ENCODE measurements at places on chromosomes 2 and 18.

DNA sequence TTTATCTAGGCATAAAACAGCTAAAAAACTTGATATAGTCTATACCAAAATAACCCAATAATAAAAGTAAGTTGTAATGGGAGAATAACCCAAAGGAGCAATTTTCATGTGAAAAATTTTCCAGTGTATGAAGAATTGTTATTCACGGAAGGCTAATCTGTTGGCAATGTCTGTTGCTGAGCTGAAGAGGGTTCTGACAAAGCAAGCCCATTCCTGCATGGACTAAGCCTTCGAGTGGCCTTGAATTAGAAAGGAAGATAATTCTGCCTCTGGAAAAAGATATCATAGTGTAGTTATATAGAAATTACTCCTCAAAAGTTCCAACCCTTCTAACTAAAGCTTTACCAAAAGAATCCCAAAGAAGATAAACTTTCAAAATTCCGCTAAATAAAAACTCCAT, 101.5 kb downstream of the MAP2 start:
- no peak for DNase-seq

DNA sequence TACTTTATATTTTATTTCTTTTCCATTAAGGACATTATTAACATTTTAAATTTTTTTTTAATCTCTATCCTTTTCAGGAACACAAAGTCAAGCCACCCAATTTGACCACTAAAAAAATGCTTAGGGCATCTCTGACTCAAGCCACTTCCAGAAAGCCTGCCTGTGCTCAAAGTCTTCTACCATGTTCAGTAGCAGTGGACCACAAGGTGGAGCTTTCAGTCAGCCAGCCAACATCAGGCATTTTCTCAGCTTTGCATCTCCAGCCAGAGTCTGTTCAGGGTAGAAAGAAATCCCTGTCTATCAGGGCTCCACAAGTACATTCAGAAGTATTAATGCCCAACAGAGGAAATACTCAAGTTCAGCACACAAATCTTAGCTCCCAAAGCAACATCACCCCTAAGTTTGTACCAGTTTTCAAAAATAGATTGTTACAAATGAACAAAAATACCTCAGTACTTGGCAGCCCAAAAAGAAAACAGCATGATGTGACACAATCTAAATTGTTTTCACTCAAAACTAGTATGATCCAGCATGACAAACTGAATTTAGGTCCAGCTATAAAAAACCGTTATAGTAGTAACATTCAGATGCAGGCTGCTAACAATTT, 37.6 kb downstream of the C18orf63 start:
- peak; percentile 38 for DNase-seq

GRCh38 chr18:3256693-3257626, 5.0 kb upstream of the MYL12B start:
- no peak for DNase-seq

DNA sequence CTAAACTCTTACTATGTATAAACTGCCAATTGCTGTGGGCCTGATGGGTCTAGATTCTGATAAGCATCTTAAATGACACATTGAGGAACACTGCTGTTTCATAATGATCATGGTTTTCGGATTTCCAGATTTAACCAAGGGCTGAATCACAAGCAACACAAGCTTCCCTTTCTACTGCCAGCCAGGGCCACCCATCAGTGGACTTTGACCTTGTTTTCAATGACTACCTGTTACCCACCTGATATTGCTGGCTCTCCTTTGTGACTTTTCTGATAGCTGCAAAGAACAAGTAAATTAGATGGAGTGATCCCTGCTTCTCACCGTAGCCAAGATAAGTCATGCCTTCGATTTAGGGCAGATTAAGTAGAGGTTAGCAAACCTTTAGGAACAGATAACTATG, 259.0 kb downstream of the PAX3 start:
- DNase-seq = no peak

GRCh38 chr2:155840661-155841060, 491.9 kb downstream of the NR4A2 start:
- no peak for DNase-seq

GRCh38 chr18:60888071-60888624, 445.1 kb upstream of the CDH20 start:
- DNase-seq = no peak

DNA sequence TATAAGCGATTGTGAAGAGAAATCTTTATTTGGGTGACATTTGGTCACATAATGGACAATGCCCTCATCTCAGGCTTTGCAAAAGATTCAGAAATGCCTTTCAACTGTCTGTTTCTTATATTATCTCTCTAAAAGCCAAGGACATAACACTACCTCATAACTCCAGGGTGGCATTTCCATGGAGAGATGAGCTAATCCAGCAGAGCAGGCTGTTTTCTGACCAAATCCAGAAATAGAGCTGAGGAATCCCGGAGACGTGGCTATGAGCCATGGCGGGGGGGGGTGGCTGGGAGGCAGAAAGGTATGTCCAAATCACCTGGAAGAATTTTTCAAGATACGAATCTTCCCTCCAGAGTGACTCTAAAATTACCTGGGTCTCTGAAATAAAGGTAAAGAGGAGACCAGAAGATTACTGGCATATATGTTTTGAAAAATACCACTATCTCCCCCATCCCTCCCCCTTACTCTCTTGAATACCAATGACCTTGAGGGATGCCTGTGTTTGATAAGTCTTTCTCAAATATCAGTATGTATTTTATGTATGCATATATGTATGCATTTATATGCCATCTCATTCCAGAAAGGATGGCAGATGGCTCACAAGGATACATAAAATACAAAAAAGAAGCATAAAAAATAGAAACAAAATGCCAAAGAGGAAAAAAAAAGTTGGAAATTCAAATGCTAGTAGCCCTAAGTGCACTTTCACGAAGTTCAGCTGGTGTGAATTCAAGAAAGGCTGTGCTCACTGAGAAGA, 296.0 kb upstream of the MGAT5 start:
- DNase-seq = no peak

GRCh38 chr2:88265352-88266303, 95.5 kb downstream of the THNSL2 start:
- DNase-seq = no peak

- no peak for DNase-seq
These were observed 60.4 kb downstream of the ASB1 start for GRCh38 chr2:238487134-238487533.

- no peak for DNase-seq
These were observed 224.6 kb downstream of the NAPG start for GRCh38 chr18:10750191-10751035.

DNA sequence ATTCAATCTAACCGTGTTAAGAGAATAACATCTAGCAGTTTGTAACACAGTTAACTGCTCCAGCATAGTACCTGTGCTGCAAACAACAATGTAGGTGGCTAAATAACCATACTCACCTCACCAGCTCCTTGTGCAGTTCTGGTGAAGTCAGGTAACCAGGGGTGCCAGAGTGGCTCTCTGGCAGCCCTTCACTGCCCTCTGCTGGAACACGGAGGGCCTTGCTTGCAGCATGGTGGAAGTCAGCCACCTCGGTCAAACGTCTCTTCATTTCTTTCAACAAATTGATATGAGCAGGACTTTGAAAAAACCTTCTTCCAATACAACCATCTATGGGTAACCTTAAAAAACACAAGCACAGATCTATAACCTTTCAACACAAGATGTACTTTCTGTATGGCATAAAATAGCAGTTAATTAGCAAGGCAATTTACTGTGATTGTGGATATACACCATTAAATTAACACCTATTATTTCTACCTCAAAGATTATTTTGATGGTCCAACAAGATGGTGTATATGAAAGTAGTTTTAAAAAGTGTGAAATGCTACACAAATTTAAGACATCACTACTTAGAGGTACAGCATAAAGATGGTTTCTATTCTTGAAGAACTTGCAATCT, 56.6 kb downstream of the EPG5 start:
- peak; percentile 5 for DNase-seq

GRCh38 chr2:126889496-126890135, 9.1 kb upstream of the TEX51 start:
- no peak for DNase-seq

DNA sequence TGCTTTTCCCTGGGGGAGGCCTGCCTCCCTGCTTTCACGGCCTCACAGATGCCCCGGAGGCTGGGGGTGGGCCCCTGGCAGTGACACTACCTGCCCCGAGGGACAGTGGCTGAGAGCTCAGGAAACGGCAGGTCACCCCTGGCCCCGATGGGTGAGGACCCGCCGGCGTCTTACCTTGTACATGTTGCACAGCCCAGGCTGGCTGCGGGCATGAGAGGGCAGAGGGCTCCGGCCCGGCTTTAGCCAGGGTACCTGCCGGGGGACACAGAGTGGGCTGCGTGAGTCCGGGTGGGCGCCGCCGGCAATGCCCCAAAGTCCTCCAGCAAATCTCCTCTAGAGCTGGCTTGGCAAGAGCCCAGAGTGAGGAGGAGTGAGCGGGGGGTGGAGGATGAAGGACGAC, 122.9 kb downstream of the MBP start:
- no peak for DNase-seq

DNA sequence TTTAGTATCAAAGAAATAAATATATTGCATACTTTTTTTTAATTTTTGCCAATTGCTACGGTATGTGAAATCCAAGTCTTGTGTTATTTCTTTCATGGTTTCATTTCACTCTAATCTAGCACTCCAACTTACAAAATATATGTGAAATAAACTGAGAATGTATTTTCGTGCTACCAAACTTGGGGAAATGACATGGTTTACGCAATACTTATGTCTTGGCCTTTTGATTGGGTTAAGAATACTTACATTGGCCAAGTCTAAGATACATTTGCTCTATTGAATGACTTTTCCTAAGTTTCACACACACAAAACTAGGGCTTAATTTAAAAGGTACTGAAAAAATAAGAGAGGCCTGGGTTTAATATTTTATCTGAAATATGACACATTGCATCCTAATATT, 80.5 kb downstream of the VRK2 start:
- no peak for DNase-seq

GRCh38 chr18:24674200-24674599, 213.8 kb downstream of the HRH4 start:
- no peak for DNase-seq

DNA sequence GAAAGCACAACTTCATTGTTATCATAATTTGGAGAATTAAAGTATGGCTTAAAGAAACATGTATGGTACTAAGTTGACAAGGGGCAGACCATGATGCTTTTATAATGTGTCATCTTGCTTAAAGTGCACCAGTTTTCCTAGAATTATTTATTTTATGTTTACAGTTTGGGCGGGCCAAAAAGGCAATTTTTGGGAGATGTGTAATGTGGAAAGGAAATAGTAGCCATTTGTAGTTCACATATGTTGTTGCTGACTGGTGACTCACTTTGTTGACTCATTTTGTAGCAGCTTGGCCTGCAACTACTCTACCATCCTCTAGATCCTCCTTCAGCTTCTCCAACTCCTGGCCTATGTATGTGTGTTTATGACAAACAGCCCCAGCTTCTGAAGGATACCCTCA, 7.7 kb downstream of the ZSCAN30 start:
- DNase-seq = no peak

DNA sequence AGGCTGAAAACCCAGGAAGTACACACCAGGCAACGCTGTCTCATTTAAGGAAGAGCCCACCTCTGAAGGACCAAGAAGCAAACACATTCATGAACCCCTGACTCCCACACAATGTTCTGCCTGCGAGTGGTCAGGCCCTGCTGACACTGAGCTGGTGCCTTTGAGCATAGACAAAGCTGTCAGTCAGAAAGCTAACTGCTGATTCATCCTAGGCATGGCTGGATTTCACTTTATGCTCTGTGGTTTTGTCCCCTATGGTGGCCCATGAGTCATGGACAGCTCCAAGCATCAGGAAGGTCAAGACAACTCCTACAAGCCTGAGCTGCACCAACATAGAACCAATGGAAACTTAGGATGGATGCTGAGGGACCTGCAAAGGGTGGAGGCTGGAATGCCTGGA, 78.9 kb downstream of the UXS1 start:
- no peak for DNase-seq

- DNase-seq = no peak
These were observed 31.5 kb upstream of the TMBIM1 start for GRCh38 chr2:218323526-218324472.

- DNase-seq = no peak
These were observed 65.6 kb downstream of the ODC1 start for GRCh38 chr2:10382354-10383061.

DNA sequence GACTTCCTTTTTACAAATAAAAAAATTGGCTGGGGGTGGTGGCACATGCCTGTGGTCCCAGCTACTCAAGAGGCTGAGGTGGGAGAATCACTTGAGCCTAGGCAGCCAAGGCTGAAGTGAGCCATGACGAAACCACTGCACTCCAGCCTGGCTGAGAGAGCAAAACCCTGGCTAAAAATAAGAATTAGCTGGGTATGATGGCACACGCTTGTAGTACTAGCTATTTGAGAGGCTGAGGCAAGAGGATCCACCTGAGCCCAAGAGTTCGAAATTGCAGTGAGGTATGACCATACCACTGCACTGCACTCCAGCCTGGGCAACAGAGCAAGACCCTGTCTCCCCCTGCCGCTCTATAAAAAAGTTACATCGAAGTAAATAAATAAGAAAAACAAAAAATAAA, 33.7 kb downstream of the GFPT1 start:
- DNase-seq = no peak

GRCh38 chr2:99834426-99834825, 308.0 kb downstream of the AFF3 start:
- no peak for DNase-seq

DNA sequence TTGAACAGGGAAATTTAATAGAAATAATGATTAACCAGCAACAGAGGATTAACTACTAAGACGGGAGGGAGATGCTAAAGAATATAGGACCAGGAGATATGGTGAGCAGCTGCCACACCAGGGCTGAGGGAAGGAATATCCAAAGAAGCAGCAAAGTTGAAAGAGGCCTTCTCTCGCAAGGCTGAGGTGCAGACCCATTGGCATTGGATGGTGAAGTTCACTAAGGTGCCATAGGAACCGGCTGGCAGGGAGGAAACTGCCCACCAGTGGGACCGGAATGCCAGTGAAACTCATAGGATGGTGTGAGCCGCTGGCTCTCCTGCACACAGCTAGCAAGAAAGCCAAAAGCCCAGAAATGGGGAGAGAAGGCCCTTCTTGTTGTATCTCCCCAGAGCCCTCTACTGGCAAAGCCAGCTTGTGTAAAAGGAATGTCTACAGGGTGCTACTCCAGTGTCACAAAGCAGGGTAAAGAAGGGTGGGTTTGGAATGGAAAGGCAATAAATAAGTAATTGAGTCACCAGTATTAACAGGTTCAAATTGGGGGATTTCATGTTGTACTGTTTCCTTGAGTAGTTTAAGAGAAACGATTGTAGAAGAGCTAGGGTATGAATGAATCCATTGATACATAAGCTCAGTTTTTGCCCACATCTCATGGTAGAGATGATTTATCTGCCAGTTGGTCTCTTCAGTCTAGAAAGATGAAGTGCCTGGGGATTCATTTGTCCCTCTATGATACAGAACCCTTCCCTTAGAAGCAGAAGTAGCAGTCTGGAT, 36.0 kb downstream of the FARP2 start:
- no peak for DNase-seq

- no peak for DNase-seq
These were observed 363 bp upstream of the RFTN2 start for GRCh38 chr2:197675711-197676188.

DNA sequence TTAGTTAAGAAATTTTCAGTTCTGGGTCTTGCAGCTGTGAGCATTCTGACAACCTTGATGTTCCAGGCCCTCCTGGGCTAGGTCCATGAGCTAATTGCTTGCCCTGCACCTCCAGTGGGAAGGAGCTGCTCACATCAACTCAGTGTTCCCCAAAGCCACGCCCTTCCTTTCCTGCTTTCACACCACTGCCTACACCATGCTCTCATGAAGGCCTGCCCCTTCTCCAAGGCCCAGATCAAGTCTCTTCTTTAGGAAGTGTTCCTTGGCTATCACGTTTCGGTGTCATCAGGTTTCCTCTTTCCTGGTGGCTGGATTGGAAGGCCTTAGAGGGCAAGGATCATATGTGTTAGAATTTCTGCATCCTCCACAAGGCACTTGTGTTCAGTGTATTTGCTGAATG, 18.8 kb downstream of the TMEM127 start:
- no peak for DNase-seq

All from NCI-H774 (cell line).